Activated T-cell treated with anti-CD3 and anti-CD28 coated beads for 24 hours (primary cell): ENCODE measurements at places on chromosomes 4 and X.

- DNase-seq = no peak
These were observed 30.2 kb downstream of the DMP1 start for GRCh38 chr4:87680271-87680670.

- DNase-seq = no peak
These were observed 124.7 kb upstream of the CPEB2 start for GRCh38 chr4:14877246-14878225.

- DNase-seq = no peak
These were observed 531.7 kb upstream of the FTHL17 start for GRCh38 chrX:31603411-31604120.

DNA sequence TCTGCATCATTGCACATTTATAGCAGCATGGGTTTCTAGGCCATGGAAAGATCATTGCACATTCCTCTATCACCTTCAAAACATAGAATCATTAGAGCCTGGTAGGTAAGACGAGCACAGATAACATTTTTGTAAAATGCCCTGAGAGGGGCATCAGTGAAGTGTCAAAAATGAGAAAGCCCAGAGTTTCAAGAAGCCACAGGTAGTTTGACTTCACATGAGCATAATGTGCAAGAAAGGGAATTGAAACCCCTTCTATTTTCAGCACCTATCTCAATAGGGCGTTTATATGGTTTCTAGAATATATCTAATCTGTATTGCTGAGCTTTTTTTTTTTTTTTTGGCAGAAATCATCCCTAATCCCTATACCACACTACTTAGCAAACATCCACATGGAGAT lies 2441.7 kb downstream of the ARAP2 start:
- no peak for DNase-seq

DNA sequence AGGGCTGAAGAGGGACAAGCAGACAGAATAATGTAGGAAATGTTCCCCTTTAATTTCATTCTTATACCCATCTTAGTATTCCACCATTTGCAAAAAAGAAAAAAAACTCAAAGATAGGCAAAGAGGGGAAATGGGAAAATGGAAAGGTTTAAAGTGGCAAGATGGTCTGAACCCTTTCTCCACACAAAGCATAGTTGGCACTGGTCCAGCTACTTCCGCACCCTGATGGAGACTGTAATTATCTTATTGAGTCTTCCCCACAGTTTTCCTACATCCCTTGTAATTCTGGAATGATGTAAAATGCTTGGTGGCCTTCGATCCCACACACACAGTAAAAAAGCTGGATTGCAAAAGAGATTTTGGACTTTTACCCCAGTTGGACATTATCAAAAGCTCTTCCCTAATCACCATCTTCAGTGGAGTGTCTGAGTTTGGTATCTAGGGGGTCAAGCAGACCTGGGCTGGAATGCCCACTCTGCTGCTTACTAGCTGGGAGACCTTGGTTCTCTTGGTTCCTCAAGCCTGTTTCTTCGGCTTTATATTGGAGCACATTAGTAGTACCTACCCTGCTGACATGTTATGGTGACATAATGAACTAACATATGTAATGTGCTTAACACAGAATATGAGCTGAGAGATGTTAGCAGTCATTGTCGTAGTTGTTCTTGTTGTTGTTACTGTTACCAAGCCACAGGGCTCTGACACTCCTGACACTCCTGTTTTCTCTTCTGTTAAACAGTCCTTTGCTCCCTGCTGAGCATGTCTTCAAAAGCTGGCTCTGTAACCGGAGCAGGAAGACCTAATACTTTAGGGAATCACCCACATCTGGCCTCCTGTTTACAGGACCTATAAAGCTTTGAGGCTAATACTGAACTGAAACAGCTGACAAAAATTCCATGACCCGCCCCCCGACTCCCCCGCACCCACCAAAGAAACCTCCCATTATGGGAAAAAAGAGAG lies 4.7 kb downstream of the SRPX2 start:
- DNase-seq = no peak

- DNase-seq = peak; percentile 1
These were observed at the start of gene NHSL2 for GRCh38 chrX:71910643-71910985. Gene NHSL2, plus strand, starts transcription at chrX:71910845.

- no peak for DNase-seq
These were observed 629.5 kb upstream of the AMOT start for GRCh38 chrX:113470166-113470565.

DNA sequence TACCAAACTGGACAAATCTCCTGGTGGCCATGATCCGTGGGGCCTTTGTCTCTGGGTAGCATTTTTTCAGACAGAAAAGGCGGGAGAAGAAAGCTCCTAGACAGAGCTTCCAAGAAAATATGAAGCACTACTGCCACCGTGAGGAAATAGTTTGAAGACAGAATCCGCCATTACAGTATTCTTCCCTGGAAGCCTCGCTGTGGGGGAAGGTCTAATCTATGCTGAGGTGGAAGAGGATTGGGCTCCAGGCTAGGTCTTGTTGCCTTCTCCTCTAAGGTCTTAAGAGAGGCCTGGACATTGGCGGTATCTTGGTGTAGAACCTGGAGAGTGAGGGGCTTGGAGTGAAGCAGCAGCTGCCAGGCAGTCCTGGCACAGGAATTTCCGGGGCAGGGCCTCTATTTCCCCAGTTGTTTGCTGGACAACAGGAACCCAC lies 218.9 kb downstream of the OR13H1 start:
- DNase-seq = no peak

DNA sequence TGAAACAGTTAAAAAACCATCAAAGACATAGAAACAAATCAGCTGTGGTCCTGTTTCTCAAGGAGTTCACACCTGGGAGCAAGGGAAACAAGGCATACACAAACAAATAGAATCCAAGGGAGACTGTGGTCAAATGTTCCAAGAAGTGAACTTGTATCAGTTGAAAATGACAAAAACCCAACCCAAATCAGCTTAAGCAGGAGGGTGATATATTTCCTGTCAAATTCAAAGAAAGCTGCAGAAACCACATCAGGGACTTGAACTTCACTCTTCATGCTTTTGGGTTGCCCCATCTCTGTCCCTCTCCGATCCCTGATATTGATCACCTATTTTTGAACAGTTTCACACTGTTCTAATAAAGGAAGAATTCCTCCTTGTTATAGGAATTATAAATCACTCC lies 148.6 kb upstream of the FMR1 start:
- DNase-seq = no peak

- no peak for DNase-seq
These were observed 37.7 kb upstream of the C4orf17 start for GRCh38 chr4:99473131-99473530.

DNA sequence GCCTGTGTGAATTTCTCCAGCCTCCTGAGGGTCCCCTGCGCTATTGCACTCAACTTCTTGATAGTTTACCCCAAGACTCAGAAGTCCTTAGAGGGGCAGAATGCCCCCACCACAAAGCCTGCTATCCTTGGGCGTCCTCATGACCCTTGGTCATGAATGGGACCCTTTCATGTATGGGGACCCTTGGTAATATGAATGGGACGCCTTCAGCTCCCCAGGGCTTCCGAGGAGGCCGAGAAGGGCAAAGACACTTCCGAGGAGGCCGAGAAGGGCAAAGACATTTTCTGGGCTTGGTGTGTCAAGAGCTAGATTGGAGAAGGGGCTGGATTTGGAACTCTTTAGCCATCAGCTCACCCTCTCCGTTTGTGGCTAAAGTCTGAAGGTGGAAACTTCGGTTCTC lies 8.6 kb downstream of the SHOX start:
- no peak for DNase-seq

DNA sequence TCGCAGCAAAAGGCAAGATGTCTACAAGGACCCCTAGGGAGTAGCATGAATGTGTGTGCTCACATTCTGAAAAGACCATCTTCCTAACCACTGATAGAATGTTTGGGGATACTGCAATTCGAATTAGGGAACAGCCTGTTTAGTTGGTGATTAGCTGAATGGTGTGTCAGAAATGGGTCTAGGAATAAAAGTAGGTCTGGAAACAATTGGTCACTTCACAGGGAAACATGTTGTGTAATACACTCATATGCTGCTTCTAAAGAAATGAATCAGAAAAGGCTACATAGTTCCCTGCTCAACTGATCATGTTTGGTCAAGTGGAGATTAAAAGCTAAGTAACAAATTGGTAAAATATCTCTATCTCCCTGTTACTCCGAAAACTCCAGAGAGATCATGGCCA lies 2362.4 kb upstream of the TENM3 start:
- DNase-seq = no peak

- DNase-seq = no peak
These were observed 133.6 kb upstream of the FAM9C start for GRCh38 chrX:13177921-13178566.

DNA sequence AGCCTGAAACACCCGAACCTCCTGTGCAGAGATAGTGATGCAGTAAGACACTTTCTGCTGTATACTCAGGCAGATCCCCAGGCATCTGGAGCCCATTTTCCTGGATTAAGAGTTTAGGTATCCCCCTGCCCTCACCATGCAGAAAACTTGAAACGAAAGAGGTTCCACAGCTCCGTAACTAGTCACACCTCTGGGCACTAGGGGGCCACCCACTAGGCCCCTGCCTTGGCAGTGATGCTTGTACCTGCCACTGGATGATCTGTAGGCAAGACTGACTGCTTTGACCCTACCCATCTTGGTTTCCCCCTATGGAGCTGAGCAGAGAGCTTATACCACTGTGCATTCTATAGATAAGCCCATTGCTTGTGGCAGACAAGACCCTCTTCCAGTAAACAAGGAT lies 940.6 kb downstream of the PCDH19 start:
- DNase-seq = no peak

- no peak for DNase-seq
These were observed 36.4 kb downstream of the TMEM150C start for GRCh38 chr4:82525307-82525911.

DNA sequence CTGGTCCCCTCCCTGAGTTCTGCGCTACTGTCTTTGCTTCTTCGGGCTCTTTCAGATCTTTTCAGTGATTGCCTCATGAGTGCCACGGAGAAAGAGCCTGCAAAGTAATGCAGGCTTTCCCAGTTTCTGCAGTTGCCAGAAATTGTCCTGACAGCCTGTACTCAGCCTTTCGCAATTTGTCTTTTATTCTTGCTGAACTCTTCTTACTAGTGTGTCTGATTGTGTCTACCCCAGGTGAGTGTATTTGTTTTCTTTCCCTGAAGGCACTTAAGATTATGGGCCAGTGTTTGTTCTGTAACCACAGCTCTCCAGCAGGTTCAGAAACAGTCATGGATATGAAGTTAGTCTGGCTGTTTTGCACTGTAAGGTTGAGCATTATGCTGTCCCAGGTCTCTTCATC lies 47.1 kb downstream of the FAM193A start:
- DNase-seq = no peak

- DNase-seq = no peak
These were observed 17.0 kb upstream of the MOB1B start for GRCh38 chr4:70885174-70885573.

GRCh38 chr4:183403486-183403885 lies 41.0 kb upstream of the CDKN2AIP start:
- no peak for DNase-seq

DNA sequence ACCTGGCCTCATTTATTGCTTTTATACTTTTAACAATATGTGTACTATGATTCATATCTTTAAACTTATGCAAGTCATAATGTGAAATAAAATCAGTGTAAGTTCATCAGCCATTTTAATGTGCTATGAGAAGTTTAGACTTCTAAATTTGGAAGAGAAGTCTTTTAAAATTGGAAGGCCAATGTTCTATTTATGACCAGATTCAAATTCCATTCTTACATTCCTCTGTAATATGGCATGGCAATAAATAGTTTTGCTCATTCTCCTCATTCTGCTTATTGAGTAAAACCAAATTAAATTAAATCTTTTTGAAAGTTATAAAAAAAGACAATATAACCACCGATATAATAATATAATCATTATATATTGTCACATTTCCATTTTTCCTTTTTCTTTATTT lies 126.2 kb downstream of the SORBS2 start:
- no peak for DNase-seq

- no peak for DNase-seq
These were observed 249.9 kb upstream of the GRIA3 start for GRCh38 chrX:122934131-122934530.

DNA sequence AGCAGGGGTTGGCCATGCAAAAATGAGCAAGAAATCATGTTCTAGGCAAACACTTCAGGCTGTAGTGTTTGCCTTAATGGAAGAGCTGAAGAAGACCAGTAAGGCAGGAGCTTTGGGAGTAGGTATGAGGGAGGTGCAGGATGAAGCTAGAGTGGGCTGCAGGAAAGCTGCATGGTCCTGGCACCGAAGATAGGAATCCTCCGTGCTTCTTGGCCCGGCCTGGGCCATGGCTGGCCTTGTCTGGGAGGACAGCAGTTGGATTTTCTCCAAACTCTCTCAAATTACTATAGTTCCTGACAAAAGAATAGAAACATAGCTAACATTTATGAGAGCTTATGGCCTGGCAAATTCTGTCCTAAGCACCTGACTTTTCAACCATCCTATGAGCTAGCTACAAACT lies 116.5 kb downstream of the UCHL1 start:
- DNase-seq = no peak

DNA sequence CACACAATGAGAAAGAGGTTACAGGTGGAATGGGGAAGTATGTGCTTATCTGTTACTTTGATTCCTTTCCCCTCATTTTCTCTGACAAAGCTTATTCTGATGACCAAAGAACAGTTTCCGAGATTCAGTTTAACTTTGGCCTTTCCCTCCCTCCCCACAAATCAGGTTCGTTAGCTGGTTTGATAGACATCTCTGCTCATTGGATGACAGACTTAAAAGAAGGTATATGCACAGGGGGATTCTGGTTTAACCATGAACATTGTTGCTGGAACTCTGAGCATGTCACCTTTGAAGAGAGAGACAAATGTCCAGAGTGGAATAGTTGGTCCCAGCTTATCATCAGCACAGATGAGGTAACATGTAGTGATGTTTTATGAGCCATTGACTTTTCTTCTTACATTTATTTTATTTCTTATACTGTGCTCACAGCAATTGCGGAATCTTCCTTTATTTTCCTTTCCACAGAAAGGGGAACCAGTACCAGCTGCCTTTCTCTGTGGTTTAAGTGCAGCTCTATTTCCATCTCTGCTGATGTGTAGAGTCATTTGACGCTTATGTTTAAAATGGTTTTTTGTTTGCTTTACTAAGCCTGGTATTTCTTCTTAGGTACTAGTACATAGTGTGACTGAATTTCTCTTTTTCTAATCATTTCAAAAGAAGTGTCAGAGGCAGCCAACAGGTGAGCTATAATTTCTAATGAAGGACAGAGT lies 125.0 kb downstream of the AKAP4 start:
- no peak for DNase-seq

GRCh38 chr4:115274545-115274944 lies 161.1 kb upstream of the NDST4 start:
- no peak for DNase-seq

GRCh38 chrX:13533726-13534125 lies 35.7 kb upstream of the EGFL6 start:
- no peak for DNase-seq
